ENCODE measurements at places on chromosomes 3 and 15. TPM values are rescaled to one million over a fixed set of nuclear protein-coding genes. Genes with fewer than 3 reads are reported as not detected.

DNA sequence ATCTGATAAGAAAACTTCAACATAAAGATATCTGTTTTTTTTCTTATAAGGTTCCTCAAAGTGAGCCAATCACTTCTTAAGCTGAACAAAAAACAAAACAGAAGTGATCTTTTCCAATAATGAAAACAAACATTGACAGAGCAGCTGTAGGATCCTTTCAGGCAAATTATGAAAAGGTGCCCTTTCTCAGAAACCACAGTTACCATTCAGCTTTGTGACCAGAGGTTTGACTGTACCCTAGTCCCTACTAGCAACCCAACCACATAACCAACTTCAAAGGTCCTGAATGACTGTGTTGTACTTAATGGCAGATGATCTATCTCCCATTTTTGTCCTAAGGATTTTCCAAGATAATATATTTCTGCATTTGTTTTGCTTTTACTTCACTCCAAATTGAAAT, 39.4 kb upstream of the CCR2 start:
- no peak for DNase-seq

DNA sequence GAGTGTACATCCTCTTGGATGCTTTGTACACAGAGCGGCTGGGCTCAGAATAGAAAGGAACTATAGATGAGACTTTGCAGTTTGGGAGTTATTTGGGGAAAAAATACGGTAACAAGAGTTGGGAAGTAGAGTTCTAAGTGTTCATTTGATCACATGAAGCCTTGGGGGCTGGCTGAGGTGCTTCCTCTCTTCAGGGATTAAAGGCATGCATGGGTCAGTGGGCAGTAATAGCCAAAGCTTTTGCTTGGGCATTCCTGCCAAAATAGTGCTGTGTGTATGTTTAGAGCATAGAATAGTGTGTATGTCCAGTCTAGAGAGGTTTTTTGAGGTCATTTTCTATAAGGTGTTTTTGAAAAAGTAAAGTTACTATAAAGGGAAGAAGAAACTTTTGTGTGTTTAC, 12.8 kb downstream of the AKAP13 start:
- DNase-seq: no peak

FGF7 gene
- 0.25 TPM for total RNA-seq

MAP2K5 gene
- 37.6 TPM for total RNA-seq

GOLGA8Q gene
- 2.6 TPM for total RNA-seq
